ENCODE measurements at places on chromosomes 5 and 9. TPM values are rescaled to one million over a fixed set of nuclear protein-coding genes. Genes with fewer than 3 reads are reported as not detected.

DNA sequence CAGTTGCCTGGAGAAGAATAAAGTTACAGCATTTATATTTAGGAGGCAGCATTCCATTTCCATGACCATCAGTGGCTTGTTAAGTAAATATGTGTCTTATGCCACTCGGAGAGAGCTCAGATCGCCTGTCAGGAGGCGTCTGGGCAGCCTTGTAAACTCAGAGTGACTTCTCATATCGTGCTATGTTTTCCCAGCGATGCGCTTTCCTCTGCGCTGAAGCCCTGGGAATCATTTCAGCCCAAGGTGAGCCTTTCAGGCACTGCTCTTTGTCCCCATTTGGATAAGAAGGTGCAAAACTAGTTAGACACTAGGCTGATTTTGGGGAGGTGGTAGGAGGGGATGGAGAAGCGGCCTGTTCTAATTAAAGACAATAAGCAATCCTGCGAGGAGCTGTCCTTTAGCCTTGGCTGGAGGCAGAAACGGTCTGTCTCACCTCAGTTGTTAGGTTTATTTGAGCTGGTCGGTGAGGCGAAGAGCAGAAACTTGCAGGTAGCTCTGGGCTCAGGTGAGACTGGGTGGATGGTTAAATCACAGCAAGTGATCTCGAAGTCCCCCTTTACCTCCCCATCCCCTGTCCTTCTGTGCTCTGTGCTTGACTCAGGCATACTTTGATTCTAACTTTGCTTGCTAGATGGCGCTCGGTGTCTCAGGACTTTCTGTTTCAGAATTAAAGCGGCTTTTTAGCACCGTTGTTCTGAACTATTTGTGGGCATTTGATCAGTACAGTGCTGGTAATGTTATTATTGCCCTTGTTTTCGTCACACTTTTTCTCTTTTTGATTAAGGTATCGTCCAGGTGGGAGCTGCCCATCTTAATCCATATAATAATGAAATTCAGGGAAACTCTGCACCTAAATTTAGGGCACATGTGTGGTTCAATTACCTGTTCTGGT lies 24.6 kb downstream of the NR2F1 start:
- peak; percentile 42 for DNase-seq

- no peak for DNase-seq
Observed at GRCh38 chr5:149380466-149381121, 1.5 kb upstream of the IL17B start.

GRCh38 chr5:180873615-180874520 lies 12.8 kb upstream of the ZFP62 start:
- peak; percentile 91 for DNase-seq

GRCh38 chr9:98660541-98660940 lies 48.2 kb downstream of the GABBR2 start:
- no peak for DNase-seq

Gene PGM5
- total RNA-seq: 3.0 TPM

DNA sequence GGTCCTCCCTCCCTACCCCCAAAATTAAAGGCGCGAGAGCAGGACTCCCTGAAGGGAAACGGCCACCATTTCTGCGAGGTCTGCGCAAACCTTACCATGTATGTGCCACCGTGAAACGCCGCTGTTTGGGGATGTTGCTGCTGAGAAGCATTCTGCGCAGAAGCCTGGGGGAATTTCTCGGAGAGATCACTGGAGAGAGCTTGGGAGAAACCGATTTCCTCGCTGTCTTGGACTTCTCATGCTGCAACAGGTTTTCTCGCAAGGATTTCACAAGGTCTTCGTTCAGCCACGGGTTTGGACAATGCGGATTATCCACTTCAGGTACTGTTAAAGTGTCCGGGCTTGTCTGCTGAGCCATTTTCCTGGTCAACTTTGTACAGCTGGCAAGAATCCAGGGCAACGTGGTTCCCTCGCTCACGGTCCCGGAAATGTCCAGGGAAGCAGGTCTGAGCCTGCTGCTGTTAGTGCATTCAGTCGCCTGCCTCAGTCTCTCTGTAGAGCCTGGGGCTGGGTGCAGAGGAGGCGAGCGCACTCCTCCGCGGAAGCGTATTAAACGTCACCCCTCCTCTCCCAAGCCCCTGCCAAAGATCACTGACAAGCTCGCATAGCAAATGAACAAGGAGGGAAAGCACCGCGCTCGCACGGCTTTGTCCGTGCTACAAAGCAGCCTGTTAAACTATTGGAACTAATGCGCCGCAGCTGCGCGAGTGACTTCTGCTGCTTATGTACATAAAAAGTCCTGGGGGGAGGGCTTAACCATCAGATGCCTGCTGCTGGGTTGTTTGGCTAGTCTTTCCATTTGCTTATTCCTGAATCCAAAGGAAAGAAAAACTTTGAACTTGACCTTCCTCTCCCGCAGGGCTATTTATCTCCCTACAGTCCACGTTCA lies 125.1 kb downstream of the PDE4D start:
- peak; percentile 78 for DNase-seq

- DNase-seq: no peak
Observed at GRCh38 chr5:163773226-163773625, 267.8 kb downstream of the MAT2B start.

Gene ATP10B
- 0.35 TPM for total RNA-seq

DNA sequence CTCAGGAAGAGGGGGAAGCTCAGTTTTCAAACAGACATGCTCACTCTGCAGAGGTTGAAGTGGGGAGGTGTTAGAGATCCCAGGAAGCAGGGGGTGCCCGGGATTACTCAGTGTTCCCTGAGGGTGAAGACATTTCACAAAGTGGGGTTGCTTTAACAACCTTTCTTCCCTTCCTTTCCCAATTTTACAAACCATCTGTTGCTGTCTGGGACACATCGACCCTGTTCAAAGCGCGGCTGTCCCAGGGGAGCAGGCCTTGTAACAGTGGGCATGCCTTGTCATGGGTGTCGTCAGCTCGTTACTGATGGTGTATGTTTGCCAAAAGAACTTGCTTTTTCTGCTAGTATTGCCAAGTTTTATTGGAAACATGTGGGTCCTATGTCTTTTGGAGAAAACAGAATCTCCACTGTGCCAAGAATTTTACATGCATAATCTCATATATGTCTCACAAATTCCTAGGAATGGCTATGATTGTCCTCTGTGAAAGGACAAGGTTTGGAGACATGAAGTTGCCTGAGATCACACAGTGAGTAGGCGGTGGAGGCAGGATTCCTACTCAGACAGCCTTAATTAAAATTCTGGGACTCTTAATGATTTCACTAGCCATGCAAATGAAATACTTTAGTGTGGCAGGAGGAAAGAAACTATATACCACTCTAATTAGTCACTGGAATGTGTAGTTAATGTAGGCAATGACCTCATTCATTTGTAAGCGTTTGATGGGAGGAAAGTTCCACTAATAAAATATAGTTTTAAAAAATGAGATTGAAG lies 198.9 kb downstream of the NXNL2 start:
- DNase-seq: no peak

GRCh38 chr9:113892861-113893491 lies 16.9 kb downstream of the ZNF618 start:
- no peak for DNase-seq

DNA sequence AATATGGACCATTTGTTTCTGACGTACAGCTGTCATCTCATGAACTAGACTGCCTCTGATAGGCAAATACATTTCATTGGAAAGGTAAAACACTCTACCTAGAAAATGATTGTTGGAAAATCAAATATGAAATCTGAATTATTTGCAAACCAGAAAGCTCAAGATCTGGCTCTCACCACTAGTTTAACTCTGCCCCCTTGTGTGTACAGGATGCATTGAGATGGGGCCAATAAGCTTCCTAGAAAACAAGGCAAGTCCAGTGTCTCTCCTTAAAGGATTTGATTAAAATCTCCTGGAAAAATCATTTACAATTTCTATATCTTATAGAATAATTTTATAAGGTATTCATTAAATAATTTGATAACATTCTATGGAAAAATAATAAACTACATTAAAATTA lies 311.9 kb upstream of the ANKH start:
- no peak for DNase-seq

DNA sequence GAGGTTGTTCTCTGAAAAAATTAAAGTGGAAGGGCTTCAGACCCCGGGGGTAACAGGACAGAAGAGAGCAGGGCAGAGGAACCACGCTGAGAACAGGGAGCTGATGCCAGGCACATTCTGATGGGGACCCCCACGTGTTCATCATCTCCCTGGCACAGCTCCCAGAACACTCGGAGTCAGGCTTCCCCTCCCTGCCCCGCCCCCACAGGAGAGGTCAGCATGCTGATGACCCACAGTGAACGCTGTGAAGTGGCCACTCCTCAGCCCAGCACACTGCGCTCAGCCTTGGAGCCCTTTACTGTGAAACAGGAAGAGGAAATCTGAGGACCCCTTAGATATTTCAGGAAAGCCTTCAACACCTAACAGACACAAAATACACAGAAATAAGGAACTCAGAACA lies 16.4 kb downstream of the RETREG1 start:
- DNase-seq: no peak

DNA sequence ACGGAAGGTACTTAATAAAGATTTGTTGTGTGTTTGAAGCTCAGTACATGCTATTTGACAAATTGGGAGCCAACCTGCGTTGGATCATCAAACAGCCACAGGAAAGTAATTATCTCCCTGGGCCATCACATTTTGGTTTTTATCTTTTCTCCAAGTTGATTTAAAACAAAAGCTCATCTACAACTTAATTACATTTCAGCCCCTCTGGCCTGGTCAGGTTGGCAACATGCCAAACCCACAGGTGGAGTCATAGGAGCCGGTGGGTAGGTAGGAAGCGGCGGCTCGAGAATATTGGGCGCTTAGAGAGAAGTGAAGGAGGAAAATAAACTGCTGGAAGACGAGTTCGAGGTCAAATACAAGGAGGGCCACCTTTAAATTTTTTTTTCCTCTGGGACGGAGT lies 64.9 kb upstream of the FANCC start:
- no peak for DNase-seq
